ENCODE measurements at places on chromosomes 2 and 18.

DNA sequence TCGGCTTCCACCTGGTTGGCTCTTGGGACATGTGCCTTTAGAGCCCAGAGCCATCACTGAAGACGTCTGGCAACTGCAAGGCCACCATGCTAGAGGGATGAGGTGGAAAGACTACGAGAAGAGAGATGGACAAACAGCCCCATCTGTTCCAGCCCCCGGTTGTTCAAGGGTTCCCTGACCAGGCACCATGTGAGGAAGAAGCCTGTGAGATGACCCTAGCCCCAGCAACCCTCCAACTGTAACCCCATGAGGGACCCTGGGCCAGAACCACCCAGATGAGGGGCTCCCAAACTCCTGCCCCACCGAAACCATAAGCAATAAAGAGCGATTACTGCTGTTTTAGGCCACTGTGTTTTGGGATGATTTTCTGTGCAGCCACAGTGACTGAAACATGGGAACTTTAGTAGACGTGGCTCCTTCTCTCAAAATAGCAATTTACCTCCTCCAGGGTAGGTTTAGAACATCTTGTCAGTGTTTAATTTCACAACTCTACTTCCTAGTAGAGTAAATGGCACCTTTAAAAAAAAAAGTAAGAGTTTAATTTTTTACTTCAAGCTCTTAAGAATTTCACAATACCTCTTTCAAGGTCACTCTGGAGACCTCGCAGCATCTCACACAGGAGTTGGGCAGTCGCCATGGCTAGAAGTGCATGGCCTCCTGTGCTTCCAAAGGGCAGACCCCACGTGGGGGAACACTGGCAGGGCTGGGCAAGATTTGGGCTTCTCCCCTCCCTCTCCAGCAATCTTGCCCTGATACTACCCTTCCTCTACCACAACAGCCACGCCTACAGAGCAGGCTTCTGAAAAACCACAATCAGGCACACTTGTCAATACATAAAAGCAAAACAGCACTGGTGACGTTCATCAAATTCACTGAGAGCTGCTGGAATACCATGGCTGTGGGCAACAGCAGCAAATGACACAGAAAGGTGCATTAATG, 48.8 kb downstream of the TMEM163 start:
- DNase-seq = peak; percentile 23

DNA sequence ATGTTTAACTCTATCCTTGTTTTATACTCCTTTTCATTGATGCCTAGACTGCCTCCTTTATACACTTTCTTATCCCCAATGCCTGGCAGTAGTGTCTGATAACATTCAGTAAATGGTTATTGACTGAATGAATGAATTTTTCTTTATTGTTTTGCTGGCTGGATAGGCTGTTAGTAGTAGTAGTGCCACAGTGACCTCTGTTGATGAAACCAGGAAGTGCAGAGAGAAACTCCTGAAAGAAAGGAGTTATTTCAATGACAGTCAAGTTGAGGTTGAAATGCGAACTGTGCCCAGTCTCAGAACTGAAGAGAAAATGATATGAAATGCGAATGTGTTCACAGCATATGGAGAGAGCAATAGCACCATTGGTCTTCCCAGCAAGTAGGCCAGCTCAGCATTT, 26.8 kb upstream of the SLC9A2 start:
- no peak for DNase-seq

- DNase-seq = no peak
Observed at GRCh38 chr18:49274188-49274714, 186.2 kb downstream of the DYM start.

- DNase-seq = no peak
Observed at GRCh38 chr2:6971502-6971901, 54.3 kb downstream of the RNF144A start.

DNA sequence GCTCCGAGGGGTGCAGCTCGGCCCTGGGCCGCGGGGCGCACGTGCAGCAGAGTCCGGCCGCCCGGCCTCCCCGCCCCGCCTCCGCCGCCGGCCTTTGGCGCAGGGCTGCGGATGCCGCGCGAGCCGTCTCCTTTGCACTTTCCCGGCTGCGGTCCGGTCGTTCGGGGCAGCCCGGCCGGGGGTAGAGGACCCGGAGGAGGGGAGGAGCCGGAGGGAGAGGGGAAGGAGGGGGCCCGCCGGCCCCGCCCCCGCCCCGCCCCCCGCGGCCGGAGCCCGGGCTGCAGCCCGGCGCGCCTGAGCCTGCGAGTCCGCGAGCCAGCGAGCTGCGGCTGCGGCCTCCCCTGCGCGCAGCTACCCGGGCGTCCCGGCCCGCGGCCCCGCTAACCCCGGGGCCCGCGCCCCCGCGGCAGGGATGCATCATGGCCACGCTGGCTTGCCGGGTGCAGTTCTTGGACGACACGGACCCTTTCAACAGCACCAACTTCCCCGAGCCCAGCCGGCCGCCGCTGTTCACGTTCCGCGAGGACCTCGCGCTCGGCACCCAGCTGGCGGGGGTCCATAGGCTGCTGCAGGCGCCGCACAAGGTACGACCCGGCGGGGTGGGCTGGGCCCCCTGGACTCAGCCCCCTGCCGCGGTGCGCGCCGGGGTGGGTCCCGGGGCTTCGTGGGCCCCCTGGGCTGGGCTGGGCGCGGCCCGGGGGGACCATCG, at the start of gene FHOD3:
Gene FHOD3, plus strand, starts transcription at position 297 of the 709 bp plus-strand sequence. Its CDS starts 123 bp downstream, at position 420.
- DNase-seq = no peak

DNA sequence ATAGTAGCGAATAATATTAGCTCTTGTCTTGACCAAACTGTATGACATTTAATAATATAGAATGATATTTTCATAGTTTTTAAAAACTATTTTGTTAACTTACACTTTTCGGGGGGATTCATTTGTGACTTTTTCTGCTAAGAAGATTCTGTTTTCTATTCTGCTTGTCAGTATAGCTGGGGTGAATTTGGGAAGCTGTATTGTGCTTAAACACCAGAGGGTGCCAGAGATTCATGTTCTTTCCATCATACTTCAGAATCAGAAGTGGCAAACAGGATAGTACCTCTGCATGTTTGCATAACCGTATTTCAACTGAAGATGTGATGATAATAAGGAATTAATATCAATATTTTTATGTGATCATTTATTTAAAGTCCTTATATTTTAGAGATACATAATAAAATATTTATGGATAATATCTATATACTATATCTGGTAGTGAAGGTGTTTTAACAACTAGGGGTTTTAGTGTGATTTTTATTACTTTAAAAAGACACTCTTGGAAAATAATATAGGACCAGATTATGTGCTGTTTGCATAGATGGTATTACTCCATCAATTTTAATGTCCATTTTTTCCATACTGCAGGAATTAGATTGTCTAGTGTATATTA, 81.0 kb downstream of the TAF4B start:
- no peak for DNase-seq

GRCh38 chr18:25225151-25225550, 126.8 kb downstream of the ZNF521 start:
- no peak for DNase-seq

DNA sequence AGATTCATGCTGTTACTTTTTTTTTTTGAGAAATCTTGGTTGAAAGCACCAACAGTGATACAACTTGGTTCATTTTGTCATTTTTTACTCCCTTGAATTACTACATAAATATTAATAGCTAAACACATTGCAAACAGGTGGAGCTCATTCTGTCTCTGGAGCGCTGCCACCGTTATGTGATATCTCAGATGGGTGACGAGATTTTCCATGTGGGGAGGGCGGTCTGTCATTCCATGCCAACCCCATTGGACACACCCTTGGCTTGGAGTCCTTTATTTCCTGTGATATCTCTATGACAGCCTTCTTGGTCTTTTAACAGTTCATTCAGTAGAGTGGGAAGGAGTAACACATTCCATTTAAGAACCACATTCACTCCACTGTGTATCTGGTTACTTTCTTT, 794.8 kb downstream of the SATB2 start:
- DNase-seq = no peak

- DNase-seq = no peak
Observed at GRCh38 chr2:63875131-63875527, 33.4 kb downstream of the UGP2 start.

GRCh38 chr2:71507476-71507875, 54.1 kb downstream of the DYSF start:
- DNase-seq = no peak

GRCh38 chr2:191598296-191598695, 79.6 kb upstream of the NABP1 start:
- DNase-seq = no peak

- no peak for DNase-seq
Observed at GRCh38 chr2:96907115-96908041, 37.5 kb upstream of the SEMA4C start.

DNA sequence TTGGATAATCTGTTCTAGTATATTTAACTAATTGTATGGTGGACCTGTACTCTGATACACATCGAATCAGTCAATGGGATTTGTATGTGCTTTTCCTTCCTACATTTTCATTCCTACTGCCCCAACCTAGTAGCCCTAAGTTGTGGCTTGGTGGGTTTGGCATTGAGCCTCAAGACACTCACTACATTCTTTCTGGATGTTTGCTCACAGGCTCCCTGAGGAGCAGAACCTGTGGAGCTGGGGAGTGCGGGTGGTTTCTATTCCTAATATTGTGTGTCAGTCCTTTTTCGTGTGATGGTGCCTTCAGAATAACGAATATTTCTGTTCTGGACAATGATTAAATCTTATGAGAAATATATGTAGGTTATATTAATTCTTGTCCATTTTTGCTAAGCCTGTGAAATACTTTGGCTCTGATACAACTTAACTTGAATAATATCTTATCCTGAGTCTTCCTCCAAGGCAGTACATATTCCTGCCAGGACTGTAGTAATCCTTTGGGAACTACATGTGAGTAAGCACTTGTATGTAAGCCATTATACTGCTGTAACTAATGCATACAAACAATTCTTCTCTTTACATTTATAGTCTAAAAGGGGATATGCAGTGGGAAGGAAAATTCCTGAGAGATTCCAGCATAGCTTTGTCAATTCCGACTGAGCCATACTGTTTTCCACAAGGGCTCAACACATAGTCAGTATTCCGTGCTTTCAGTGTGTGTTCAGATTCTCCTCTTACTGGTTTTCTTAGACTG, 150.6 kb downstream of the AGPS start:
- no peak for DNase-seq

- DNase-seq = no peak
Observed at GRCh38 chr18:70373042-70373519, 84.2 kb downstream of the SOCS6 start.

- DNase-seq = no peak
Observed at GRCh38 chr2:31333046-31333445, 81.5 kb downstream of the XDH start.

DNA sequence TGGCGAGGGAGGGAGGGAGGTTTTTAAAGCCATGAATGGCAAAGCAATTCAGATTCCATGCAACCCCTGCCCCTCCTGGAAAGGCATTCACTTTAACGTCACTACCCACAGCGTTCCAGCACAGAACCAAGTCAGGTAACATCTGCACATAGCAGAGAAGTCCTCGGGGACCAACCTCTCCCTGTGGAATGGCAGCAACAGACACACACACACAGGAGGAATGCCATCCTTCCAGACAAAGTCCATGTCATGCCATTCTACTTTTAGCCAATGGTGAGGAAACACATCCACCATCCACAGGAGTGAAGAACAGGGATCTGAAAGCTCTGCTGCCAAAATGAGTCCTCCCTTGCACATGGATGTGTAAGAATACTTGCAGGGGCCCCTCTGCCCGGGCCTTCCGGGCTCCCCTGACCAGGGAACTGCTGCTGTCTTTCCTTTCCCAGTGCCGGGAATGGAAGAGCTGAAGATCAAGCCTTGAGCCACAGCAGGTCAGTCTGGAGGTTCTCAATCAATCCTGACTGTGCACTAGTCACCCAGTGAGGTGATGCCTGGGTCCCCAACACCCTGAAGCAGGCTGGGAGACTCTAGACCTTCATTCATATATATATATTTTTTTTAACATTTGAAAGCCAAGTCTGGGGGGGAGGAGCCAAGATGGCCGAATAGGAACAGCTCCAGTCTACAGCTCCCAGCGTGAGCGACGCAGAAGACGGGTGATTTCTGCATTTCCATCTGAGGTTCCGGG, 63.7 kb downstream of the UXS1 start:
- DNase-seq = no peak

DNA sequence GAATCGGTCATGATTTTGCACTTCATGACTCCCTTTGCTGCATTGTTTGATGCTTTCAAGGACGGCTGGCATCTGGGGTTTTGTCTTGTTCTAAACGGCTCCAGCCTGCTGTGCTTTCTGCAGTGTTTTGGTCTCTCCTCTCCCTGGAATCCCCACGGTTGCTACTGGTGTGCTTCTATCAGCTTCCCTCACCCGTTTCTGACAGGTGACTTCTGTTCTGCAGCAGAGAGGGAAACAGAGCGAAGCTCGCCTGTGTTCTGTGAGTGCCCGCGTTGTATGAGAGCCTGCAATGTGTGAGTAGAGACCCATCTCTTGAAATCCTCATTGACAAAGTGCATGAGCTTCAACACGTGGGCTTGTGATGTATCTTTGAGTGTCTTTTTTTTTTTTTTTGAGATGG, 102.8 kb downstream of the DCDC2C start:
- DNase-seq = no peak

DNA sequence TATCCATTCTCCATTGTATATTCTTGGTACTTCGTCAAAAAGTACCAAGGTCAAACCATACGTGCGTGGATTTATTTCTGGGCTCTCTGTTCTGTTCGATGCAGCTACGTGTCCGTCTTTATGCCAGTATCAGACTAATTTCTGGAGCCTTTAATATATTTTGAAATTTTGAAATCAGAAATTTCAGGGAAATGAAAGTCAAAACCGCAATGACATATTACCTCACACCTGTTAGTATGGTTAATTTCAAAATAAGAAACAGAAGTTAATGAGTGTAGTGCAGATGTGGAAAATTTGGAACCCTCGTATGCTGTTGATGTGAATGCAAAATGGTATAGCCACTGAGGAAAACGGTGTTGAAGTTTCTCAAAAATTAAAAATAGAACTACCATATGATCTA, 156.1 kb upstream of the TRIB2 start:
- DNase-seq = no peak

GRCh38 chr2:95386031-95386430, 16.5 kb upstream of the FAHD2A start:
- DNase-seq = no peak

DNA sequence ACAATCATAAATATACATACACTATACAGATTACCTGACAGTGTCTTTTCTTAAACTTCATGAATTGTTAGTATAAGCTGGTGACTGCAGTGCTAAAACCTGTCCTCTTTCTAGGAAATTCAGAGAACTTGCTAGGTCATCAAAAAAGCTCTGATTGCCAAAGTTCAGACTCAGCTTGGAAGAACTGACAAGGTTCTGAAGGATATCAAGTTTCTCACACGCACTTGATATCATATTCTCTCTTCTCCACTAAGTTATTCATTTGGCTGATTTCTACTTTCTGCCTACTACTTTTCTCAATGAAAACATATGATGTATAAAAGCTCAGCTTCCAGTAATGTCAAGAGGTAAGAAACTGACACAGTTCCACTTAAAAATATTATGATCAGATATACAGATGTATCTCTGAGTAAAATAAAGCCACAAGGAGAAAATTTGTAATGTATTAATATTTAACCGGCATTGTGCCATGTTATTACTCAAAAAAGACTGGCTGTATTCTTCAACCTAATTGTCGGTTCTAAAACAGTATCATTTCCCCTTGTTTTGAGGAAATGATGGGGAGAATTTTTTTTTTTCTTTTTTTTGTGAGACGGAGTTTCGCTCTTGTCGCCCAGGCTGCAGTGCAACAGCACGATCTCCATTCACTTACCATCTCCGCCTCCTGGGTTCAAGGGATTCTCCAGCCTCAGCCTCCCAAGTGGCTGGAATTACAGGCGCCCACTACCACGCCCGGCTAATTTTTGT, 2.4 kb downstream of the OSBPL1A start:
- DNase-seq = no peak

- DNase-seq = no peak
Observed at GRCh38 chr18:77127769-77128671, 4.6 kb downstream of the MBP start.

All from activated T-helper 9 cell treated with anti-CD3 and anti-CD28 coated beads, Interleukin-2, amount 50 U/mL, for 16 hours (primary cell).